ENCODE measurements at places on chromosomes 7 and 10.

- DNase-seq, result no peak
Measured at GRCh38 chr7:22305706-22306105, 51.2 kb downstream of the RAPGEF5 start.

- DNase-seq, result no peak
Measured at GRCh38 chr7:46169384-46169755, 248.3 kb upstream of the IGFBP3 start.

GRCh38 chr7:75688200-75689136 is 50.3 kb downstream of the HIP1 start:
- DNase-seq, result no peak

GRCh38 chr7:28086198-28086597 is 94.4 kb downstream of the JAZF1 start:
- no peak for DNase-seq

GRCh38 chr7:42194238-42194637 is 42.8 kb downstream of the GLI3 start:
- DNase-seq, result no peak

DNA sequence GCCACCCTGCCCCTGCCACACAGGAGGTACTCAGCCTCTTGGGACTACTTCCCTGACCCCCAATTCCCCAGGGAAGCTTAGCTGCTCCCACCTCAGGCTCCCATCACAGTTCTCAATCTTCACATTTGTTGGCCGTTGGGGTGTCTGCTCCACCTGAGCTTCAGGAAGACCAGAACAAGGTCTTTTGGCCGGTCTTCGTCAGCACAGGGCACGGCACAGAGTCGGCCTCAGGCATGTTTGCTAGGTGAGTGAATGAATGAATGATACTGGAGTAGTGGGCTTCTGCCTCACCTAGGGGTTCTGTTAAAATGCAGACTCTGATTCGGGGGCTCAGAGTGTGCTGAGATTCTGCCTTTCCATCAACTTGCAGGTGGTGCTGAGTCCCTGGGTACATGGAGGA is 20.3 kb downstream of the GPRIN2 start:
- DNase-seq, result no peak

DNA sequence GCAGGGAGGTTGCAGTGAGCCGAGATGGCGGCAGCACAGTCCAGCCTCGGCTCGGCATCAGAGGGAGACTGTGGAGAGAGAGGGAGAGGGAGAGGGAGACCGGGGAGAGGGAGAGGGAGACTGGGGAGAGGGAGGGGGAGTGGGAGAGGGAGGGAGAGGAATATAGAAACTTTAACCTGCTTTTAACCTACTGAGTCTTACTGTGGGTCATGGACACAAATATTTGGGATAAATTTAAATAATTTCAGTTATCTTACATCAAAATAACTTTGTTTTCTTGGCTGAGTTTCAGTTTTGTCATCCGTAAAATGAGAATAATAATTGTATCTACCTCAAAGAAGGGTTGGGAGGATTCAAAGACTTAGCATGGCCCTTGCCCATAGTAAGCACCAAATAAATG is 319.8 kb downstream of the LRMDA start:
- no peak for DNase-seq

DNA sequence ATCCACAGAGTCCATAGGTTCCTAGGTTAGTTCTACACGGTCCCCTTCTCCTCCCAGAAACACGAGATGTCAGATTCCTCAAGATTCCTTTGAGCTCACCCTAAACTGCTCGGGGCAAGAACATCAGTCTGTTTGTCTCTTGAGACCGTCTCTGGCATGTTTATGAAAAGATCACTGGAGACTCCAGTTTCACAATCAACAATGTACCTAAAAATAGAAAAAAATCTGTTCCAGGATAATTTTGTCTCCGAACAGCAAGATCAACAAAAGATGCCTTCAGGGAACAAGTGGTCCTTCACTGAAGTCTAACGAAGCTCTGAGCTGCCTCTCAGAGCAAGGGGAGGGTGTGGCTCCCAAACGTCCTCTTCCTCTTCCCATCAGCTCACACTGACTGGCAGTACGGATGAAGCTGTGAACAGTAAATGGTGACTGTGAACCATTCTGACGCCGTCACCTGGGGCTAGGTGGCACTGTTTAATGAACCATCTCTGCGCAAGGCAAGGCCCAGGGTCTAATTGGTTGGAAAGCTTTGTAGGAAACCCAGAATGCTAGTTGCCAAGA is 156.2 kb upstream of the LYZL1 start:
- DNase-seq, result peak; percentile 20

GRCh38 chr7:79897166-79897565 is 237.5 kb upstream of the GNAI1 start:
- DNase-seq, result no peak

DNA sequence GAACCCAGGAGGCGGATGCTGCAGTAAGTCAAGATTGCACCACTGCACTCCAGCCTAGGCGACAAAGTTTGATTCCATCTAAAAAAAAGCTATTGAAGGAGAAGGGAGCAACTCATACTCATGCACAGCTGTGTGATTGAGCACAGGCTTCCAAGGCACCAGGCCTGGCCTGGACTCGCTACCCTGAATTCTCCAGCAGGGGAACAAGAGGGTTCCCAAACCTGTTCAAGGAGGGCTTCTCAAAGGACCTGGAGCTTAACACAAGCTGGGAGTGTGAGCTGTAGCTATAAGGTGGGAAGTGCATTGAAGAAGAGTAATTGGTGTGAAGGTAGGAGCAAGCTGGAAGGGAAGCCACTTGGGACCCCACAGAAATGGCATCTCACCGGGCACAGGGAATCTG is 15.1 kb upstream of the DDIT4 start:
- DNase-seq, result no peak

DNA sequence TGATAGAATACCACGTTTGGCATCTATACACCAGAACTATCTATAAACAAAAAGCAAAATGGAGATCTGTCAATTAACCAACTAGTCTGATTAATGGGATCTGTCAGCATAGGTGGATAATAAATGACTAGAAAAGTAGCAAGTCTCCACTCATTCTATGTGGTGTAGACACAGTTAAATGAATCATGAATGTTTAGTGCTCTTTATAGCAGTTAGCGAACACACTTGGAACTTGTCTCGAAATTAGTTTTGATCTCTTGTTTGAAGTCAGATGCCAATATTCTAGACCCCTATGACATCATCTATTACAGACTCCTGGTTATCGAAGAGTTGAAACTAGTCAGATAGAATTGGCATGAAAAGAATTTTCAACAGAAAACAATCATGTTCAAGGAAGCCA is 259.7 kb downstream of the AHR start:
- no peak for DNase-seq

GRCh38 chr10:70405037-70405824 is 1.3 kb downstream of the EIF4EBP2 start:
- peak; percentile 99 for DNase-seq

DNA sequence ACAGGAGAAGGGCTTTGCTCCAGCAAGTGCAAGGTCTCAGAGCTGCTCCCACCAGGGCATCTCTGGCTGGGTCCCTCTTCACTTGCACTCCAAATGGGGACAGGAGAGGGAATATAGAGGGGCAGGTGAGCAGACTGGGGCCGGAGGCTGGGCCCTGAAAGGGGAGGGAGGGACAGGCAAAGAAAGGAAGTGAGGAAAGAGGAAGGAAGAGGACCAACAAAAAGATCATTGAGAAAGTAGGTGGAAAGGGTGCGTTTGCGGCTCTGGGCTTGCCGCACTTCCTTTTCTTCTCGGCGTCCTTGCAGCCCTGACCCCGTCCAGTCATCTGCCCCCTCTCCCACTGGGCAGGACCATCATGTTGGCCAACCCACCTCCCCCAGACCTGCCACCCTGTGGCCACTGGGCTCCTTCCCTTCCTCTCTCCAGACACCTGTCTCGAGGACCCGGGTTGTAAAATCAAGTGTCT is 14.0 kb downstream of the ITPRIP start:
- no peak for DNase-seq

- DNase-seq, result no peak
Measured at GRCh38 chr7:92706563-92706962, 116.4 kb upstream of the FAM133B start.

DNA sequence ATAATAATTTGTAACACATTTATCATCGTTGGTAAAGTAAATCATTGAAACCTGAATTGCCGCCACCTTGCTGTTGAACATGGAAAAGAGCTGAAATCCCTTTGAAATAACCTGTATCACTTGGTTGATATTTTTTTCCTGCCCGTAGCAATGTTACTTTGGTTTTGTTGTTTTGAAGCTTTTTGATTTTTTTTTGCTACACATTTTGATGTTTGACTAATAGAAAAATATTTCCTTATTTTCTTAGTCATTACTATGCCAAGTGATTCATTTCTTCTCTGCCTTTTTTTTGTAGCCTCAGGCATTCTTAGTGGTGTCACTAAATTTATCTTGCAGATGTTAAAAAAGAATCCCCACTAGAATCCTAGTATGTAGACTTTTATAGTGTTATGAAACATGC is 235.1 kb upstream of the MEOX2 start:
- no peak for DNase-seq

- no peak for DNase-seq
Measured at GRCh38 chr10:95793401-95794045, 37.6 kb downstream of the ENTPD1 start.

DNA sequence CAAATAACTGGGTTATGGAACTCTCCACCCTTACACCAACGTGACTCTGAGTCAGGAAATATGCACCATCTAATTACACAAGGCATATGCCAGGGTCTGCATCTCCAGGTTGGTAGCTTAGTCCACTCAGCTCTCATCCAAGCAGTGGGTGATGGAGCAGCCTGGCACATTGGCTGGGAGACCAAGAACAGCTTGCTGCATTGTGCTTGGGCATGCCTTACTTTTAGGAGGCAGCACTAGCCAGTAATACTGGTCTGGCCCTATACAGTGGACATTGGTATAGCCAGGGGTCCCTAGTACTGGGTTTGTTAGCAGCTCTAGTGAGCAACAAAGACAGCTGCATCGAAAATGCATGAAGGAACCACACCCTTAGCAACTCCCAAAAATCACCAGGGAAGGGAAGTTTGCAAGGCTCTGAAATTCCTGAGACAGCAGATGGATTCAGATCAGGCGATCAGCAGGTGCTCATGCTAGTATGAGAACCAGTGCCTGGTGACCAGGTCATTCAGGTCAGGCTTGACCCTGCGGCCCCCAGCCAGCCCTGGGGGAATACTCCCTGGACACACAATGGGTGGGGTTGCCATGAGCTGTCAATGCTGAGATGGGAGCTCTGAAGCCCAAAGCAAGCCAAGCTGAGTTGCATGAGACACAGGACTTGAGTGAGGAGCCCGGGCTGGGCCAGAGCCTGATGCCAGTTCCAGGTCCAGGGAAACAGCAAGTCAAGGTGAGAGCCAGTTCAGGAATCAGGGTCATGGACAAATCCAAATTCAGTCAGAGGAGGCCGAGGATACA is 217.9 kb upstream of the ZMIZ1 start:
- DNase-seq, result no peak

DNA sequence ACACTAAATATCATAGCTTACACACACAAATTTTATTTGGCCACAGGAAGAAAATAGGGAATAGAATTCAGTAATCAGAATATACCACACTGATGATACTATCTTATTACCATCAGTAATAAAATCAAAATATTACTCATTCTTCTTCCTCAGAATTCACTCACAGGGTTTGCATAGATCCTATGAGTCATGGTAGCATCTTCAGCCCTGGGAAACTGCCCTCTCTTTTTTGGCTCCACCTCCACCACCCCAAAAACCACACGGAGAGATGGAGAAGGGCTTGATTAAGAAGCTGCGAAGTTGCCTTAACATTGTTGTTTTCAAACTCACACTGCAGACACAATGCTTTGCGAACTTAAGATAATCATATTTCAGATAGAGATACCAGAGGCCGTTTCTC is 154.1 kb upstream of the AHR start:
- DNase-seq, result no peak

DNA sequence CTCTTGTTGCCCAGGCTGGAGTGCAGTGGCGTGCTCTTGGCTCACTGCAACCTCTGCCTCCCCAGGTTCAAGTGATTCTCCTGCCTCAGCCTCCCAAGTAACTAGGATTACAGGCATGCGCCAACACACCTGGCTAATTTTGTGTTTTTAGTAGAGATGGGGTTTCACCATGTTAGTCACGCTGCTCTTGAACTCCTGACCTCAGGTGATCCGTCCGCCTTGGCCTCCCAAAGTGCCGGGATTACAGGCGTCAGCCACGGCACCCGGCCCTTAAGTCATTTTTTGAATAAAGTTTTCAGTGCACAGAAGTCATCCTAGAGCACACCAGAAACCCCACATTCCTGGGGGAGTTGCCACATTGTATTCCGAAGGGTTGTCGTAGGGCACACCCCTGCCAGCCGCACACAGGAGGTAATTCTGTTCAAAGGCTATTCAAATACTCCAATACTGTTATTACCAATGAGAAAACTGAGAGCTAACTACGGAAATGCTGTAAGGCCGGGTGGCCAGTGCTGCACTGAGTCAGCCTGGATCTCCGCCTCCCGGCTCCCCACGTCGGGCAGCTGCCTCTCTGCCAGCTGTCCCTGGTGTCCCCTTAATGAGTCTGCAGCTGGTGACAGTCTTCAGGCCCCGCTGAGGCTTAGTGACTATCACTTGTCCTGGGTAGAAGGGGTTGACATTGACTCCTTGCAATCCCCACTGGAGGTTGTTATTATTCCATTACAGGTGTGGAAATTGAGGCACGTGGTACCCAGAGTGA is 8.6 kb upstream of the RFC2 start:
- DNase-seq, result no peak

- no peak for DNase-seq
Measured at GRCh38 chr10:45076891-45077290, 76.2 kb downstream of the ZNF22 start.

DNA sequence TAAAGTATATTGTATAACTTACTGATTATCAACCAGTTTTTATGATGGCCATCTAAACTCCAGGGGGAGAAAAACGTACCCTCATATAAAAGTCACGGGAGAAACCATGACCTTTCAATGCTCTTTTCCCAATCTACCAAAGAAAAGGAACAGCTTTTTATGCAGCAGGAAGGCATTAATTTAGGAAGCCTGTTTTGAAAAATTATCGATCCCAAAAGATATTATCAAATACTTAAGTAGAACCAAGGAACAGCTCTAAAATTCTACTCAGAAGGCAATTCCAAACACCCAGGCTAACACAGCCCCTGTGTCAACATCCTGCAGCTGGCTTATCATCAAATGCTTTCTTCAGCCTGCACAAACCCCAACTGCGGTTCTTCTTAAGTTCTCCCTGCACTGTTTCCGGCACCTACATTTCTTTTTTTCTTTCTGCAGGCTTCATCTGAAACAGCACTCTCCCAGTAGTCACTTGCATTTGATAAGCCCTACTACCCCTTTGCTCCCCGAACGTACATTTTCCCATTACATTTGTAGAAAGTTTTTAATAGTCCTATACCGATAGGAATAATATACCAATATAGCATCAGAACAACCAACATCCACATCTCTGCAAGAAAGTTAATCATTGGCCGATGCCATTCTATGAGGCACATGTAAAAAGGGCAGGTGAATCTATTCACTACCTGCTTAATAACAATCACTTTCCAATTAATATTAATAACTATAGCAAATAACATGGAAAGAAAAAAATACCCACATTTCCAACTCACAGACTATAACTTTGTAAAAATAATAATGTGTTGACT is 47.9 kb downstream of the PIP4K2A start:
- DNase-seq, result no peak
